A172 (cell line): ENCODE measurements at places on chromosomes 2 and 18. TPM values are rescaled to one million over a fixed set of nuclear protein-coding genes. Genes with fewer than 3 reads are reported as not detected.

DNA sequence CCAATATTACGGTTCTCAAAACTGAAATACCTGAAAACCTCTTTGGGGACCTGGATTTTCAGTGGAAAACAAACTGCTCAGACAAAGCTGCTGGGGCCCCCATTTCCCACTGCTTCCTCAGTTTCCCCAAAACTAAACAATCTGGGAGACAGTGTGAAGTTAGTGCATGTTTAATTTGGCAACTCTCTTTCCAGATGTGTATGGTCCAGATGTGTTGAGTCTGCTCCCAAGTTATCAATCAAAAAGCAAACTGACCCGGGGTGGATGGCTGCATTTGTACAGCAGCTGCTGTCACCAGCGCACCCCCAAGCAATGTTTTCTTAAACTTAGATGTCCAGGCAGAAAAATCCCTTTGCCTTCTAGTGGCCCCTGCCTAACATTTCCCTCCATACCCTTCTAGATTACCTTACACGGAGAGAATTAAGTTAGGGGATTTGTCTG lies 136.9 kb downstream of the COPS8 start:
- DNase-seq, result no peak

GRCh38 chr2:28583899-28584553 lies 88.2 kb downstream of the PLB1 start:
- DNase-seq, result peak; percentile 98

- no peak for DNase-seq
These were observed 120.2 kb upstream of the CREB1 start for GRCh38 chr2:207409517-207409916.

DNA sequence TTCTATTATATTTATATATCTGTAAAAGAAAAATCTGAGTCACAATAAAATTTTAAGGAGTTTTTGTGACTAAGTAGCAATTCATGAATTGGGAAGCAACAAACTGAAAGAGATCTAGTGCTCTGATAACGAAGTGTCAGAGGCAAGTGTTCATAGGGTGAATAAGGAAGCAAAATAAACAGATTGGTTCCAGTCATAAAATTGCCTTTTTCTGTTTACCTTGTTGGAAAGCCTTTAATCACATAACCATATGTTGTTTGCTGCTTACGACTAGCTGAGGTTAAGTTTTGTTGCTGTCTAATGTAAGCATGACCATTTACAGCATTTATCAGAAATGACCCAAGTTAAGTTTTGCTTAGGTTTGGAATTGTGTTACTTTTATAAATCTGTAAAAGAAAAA lies 358.9 kb downstream of the ARL6IP6 start:
- DNase-seq, result no peak

DNA sequence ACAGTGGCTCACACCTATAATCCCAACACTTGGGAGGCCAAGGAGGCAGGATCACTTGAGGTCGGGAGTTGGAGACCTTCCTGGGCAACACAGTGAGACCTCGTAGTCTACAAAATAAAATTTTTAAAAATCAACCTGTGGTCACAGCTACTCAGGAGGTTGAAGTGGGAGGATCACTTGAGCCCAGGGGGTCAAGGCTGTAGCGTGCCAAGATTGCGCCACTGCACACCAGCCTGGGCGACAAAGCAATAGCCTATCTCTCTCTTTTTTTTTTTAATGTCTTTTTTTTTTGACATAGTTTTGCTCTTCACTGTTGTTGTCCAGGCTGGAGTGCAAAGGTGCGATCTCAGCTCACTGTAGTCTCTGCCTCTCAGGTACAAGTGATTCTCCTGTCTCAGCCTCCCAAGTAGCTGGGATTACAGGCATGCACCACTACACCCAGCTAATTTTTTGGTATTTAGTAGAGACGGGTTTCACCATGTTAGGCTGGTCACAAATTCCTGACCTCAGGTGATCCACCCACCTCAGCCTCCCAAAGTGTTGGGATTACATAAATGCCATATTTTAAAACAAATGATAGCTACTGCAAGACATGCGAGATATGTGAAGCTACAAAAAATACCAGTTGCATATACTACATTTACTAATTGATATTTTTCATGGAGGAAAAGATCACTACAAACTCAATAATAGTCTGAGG lies 55.0 kb downstream of the CHN1 start:
- DNase-seq, result no peak

- DNase-seq, result no peak
These were observed 263.0 kb downstream of the NDUFA10 start for GRCh38 chr2:239762106-239762505.

GRCh38 chr2:121689356-121689755 lies 40.1 kb upstream of the CLASP1 start:
- no peak for DNase-seq

GRCh38 chr2:47249157-47249900 lies 94.2 kb upstream of the STPG4 start:
- no peak for DNase-seq

- DNase-seq, result no peak
These were observed 499.2 kb upstream of the FAM98A start for GRCh38 chr2:34098256-34098655.

DNA sequence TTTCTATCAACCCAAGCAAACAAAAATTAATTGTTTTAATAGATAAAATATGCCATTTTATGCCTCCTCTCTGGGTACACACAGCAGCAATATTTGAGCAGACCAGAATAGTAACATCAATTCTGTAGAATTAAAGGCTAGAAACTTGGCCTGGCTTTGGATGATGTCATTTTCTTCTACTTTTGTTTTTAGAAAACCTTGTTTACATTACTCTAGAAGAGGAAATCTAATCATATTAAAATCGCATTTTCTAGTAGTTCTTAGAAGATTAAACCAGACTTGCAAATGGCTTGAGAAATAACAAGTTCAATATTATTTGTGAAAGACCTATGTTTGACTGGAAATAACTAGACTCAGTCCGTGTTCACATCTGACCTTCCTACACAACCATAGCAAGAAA lies 102.3 kb upstream of the RFX8 start:
- no peak for DNase-seq

- no peak for DNase-seq
These were observed 535.2 kb downstream of the GALR1 start for GRCh38 chr18:77784759-77785379.

- no peak for DNase-seq
These were observed 17.2 kb downstream of the EPHA4 start for GRCh38 chr2:221554769-221555493.

DNA sequence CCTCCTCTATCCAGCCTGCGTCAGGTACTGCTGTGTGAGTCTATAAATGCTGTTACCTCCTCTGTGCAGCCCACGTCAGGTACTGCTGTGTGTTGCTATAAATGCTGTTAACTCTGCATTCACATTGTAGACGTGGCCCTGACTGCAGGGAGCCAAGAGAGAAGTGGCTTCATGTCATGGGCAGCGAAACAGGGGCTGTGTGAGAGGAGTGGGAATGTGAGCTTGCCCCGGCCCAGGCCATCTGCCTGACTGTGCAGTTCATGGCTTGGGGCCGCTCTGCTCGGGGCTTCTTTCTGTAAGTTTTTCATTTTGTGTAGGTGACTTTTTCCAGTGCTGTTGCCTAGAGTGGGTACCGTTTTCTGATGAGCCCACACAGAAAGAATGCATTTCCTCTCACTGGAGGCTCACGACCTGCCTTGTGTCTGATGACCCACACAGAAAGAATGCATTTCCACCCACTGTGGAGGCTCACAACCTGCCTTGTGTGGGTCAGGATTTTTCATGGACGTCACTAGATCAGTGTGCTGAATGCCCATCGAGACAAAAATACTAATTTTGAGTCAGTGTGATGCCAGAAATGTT lies 104.5 kb downstream of the SNTG2 start:
- DNase-seq, result peak; percentile 87

- DNase-seq, result peak; percentile 40
These were observed 100.3 kb upstream of the NEDD4L start for GRCh38 chr18:57943723-57944122.

- DNase-seq, result peak; percentile 81
These were observed 24.3 kb downstream of the FHOD3 start for GRCh38 chr18:36321658-36322407.

- no peak for DNase-seq
These were observed 120.5 kb upstream of the POU3F3 start for GRCh38 chr2:104733226-104733943.

DNA sequence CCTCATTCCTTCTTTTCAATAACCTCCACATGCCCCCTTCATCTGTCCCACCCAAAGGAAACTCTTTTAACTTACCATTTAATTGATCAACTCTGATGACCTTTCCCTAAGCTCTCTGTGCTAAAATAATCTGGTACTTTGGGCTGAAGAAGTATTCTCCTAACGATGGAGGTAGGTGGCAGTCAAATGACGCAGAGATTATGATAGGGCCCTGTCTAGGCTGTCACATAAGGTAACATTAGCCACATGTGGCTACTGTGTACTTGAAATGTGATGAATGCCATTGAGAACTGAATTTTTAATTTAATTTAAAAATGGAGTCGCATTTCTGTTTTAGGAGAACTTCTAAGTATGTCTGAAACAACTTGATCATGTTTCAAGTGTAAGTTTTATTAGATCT lies 140.5 kb upstream of the TNP1 start:
- no peak for DNase-seq

GRCh38 chr2:68709421-68709911 lies 25.1 kb upstream of the ARHGAP25 start:
- DNase-seq, result peak; percentile 69

GRCh38 chr2:107936433-107937359 lies 49.6 kb upstream of the SLC5A7 start:
- peak; percentile 35 for DNase-seq

DNA sequence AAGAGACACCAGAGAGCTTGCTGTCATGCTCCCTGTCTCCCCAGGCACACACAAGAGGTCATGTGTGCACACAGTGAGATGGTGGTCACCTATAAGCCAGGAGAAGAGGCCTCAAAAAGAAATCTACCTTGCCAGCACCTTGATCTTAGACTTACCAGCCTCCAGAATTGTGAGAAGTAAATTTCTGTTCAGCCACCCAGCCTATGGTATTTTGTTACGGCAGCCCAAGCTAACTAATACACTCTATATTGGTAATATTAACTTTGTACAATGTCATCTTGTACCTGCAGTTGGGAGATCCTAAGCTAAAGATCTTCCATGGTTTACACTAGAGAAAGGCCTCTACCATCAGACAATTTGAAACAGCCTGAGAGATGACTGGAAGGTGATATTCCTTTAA lies 21.2 kb downstream of the RTN4 start:
- no peak for DNase-seq

- no peak for DNase-seq
These were observed 170.6 kb downstream of the DLGAP1 start for GRCh38 chr18:4284528-4284927.

DNA sequence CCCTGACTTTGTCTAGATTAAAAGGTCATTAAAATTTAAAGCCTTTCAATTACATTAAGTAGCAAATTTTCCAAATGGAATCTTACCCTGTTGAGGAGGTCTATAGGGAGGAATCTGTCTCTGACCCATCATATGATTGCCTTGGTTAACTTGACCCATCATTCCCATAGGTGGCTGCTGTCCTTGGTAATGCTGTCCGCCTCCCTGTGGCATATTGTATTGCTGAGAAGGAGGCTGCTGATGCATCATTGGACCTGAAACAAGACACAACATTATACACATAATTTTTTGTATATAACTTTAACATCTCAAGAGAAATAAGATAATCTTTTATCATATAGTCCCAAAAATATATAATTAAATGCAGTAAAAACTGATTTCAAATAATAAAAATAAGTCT lies 51.2 kb downstream of the SS18 start:
- DNase-seq, result no peak

DNA sequence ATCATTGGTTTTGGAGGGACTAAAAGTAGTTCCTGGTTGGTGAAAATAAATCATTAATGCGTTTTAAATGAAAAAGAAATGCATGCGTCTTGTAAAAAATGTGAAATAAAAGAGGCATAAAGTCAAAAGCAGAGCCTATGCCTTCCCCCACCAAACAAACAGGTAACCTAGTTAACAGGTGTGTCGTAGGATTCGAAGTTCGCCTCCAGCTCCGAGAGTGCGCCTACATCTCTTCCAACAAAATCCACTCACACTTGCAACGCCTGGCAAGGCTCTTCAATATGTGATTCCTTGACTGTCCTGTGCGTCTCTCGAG lies 677 bp upstream of the SMAD4 start:
- DNase-seq, result no peak

Gene RGPD3
- total RNA-seq, result 0.21 and 0.36 TPM in 2 replicates

Gene PTPRN
- 19.3 and 31.5 TPM in 2 replicates for total RNA-seq

Gene DPP4
- 0.03 and 1.2 TPM in 2 replicates for total RNA-seq

Gene CRYBA2
- not detected in 2 replicates for total RNA-seq

Gene DCDC2C
- total RNA-seq, result not detected in 2 replicates

Gene MOGAT1
- not detected in 2 replicates for total RNA-seq

Gene IL1R1
- 1.7 and 2.6 TPM in 2 replicates for total RNA-seq

Gene MRPL33
- total RNA-seq, result 228 and 237 TPM in 2 replicates

Gene ANKAR
- total RNA-seq, result 4.7 and 14.5 TPM in 2 replicates

Gene BOLL
- not detected in 2 replicates for total RNA-seq

Gene KHK
- 8.7 and 10.3 TPM in 2 replicates for total RNA-seq

Gene ALLC
- not detected in 2 replicates for total RNA-seq
